Diencephalon (tissue), 1 donor: ENCODE measurements at places on chromosomes 6 and 20. TPM values are rescaled to one million over a fixed set of nuclear protein-coding genes. Genes with fewer than 3 reads are reported as not detected.

KIAA0408 gene
- 105 TPM for total RNA-seq

CDH26 gene
- 0.69 TPM for total RNA-seq

PLEKHG1 gene
- 13.8 TPM for total RNA-seq

OXT gene
- total RNA-seq: 46.4 TPM

MAPK13 gene
- 3.9 TPM for total RNA-seq

SALL4 gene
- 0.69 TPM for total RNA-seq

HTR1E gene
- total RNA-seq: 3.7 TPM

ACSS2 gene
- total RNA-seq: 16.4 TPM

KIF25 gene
- not detected for total RNA-seq

ABHD16B gene
- not detected for total RNA-seq

CTAGE9 gene
- not detected for total RNA-seq

TRIM10 gene
- 0.23 TPM for total RNA-seq

DCBLD1 gene
- total RNA-seq: 16.4 TPM
